ENCODE measurements at places on chromosomes 1 and 21.

DNA sequence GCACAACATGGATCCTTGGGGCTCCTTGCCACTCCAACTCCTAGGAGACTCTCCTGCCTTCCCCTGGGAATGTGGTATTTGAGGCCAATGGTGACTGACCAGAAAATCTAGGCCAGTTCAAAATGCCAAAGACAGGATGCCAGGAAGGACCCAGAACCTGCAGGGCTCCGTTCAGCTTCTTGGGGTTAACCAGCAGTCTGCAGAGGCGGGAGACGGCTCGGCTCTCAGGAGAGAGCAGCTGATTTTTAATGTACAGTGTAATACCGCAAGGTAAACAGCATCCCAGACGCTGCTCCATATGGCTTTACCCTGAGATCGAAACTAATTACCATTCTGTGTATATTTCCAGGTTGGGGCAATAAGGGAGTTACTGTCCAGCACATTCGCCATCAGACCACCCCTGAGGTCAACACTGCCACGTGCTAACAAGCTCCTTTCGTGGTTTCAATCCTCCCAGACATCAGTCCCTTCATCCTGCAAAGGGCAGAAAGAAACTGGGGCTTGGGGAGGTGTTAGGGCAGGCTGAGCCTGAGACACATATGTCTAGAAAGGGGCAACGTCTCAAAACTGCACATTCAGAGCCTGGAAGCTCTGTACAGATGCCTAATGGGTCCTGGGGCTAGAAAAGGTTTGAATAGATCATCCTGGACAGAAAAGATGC, 16.7 kb downstream of the ITPKB start:
- no peak for DNase-seq

DNA sequence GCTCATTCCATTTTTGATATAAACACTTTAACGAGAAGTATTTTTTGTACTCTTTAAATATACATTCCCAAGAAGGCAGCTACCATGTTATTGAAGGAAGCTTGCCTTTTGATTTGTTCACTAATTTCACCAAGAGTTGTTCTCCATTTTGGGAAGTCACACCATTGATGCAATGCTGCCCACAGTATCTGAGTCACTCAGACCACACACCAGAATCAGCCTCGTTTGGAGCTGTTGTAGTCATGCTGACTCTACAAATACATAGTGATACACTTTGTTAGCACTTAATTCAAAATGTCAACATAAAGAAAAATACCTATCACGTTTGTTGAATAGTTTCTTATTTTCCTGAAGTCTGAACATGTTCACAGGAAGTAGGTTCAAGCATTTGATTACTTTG, 78.7 kb downstream of the PAPPA2 start:
- DNase-seq: peak; percentile 59

DNA sequence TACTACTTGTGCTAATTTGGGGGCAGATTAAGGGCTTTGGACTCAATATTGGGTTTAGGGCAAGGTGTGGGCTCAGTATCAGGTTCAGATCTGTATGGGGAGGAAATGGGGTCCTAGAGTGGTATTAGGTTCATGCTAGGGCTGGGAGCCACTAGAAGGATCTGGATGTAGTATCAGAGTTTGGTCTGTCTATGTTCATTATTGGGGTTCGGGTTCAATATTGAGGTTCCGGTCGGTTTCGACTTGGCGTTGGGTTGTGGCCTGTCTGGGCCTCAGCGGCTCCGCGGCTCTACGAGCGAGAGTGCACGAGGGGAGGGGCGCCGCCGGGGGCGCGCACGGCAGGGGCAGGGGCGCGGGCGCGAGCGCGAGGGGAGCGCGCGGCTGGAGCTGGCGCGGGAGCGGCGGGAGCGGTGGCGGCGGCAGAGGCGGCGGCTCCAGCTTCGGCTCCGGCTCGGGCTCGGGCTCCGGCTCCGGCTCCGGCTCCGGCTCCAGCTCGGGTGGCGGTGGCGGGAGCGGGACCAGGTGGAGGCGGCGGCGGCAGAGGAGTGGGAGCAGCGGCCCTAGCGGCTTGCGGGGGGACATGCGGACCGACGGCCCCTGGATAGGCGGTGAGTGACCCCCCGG, at the start of gene PTPRF:
PTPRF (plus strand) TSS at position 401 of the 624 bp plus-strand sequence. CDS start 14,193 bp downstream, outside the sequence.
- DNase-seq: peak; percentile 21

DNA sequence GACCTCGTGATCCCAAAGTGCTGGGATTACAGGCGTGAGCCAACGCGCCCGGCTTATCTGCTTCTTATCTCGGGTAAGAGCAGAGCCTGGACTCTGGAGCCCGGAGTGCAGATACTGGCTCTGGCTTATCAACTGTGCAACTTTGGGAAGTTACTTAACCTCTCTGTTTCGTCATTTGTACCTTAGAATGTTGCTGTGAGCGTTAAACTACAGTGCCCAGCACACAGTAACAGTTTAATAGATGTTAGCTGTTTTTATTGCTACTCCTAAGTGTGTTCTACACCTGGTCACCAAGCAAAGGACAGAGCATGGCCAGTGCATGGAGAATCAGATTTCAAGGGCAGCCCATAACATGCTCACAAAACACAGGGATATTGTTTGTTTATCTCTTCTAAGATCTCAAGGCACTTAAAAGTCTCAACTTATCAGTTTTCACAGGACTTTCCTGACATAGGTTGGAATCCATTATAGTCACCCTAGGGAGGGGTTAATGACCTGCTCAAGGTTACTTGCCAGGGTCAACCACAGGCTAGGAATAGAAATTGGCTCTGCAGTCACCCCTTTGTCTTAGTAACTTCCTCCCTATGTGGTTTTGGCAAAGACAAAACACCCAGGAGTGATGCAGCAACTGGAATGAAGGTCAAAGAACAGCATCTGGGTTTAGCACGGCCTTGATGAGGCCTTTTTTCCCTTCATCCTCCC, 22.5 kb upstream of the SRP9 start:
- DNase-seq: peak; percentile 81

- no peak for DNase-seq
Measured at GRCh38 chr21:39142972-39143371, 40.3 kb downstream of the PSMG1 start.

DNA sequence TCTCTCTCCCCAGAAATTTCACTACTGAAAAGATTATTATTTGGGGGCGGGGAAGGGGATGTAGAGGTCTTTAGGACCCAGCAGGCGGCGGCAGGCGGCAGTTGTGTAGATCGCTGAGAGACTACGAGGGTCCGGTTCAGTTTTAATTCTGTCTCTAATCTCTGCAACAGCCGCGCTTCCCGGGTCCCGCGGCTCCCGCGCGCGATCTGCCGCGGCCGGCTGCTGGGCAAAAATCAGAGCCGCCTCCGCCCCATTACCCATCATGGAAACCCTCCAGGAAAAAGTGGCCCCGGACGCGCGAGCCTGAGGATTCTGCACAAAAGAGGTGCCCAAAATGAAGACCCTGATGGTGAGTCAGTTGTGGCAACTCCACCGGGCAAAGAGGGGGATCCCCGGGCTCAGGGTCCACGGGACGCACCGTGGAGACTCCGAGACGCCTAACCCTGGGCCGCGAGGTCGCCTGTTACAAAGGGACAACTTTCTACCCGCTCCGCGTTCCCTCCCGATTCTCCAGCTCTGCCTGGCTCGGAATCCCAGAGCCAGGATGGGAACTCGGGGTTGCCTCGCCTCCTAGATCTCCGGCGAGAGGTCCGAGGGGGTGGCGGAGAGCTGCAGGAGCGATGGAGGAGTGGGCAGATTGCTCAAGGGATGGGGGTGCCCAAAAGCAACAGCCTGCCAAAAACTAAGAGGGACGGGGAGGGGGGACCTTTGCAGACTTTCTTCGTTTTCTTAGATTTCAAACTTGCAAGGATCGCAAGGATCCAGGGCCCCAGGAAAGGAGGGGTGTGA, at the start of gene ST6GALNAC5:
ST6GALNAC5 (plus strand) TSS at position 139 of the 789 bp plus-strand sequence.
- no peak for DNase-seq

- peak; percentile 74 for DNase-seq
Measured at GRCh38 chr21:36323032-36323431, 3.0 kb downstream of the MORC3 start.

DNA sequence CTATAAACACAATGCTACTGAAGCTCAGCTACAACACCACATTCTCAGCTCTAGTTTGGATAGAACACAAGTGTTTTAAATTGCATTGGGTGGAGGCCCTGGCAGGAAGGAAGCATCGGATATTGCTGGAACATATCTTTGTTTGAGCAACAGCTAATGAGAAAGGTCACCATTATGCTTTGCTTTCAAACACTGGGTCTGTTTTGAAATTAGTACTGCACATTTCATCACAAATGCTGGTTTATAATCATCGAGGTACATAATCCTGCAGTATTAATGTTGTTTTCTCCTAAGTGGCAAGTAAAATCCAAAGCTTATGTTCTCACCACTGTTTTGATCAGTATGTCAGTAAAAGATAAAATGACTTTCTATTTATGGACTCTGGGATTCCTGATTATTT, 61.5 kb upstream of the ARHGAP29 start:
- no peak for DNase-seq

GRCh38 chr1:32219022-32219421, 3.1 kb downstream of the TMEM234 start:
- DNase-seq: no peak

DNA sequence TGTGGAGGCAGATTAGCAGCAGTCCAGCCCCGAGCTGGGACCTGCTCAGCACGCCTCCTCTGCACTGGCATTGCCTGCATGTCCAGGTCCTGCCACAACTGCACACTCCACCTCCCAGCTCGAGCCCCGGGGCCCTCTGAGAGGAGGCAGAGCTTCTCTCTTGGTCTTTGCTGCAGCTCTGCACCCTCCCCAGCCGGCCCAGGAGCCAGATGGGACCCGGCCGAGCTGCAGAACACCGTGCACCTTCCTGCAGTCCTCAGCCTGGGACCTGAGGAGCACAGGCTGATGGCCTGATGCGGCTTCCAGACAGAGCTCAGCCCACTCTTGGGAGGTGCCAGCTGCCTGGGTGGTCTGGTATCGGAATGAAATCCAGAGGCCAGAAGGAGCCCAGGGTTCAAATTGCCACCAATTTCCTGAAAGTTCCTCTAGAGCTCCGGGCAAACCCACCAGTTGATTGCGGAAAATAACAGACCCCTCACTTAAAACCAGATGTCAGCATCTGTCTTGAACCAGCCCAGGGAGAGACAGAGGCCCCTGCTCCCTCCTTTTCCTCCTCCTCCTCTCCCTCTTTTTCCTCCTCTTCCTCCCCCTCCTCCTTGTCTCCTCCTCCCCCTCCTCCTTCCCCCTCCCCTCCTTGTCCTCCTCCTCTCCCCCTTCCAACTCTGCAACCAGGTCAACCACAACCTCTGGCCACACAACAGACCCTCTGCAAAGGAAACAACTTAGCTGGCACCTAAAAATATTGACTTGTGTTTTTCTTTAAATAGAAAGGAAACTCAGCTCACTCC, 10.6 kb upstream of the SPSB1 start:
- DNase-seq: no peak

DNA sequence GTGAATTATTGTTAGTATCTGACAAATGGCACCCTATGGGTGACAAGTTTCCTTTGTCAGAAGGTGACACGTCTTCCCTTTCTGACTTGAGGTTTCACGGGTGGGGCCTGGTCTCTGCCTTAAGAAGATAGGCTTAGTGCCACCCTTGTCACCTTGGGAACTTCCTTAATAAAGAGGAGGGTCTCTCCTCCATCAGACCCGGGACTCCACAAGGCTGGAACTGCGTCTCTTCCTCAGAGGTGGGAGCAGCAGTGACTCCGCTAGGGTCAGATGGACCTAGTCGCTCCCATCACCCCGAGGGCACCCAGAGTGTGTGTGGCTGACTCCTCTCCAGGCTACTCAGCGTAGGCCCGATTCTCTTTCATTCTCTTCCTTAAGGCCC, 774 bp upstream of the WDTC1 start:
- DNase-seq: peak; percentile 36

- peak; percentile 99 for DNase-seq
Measured at GRCh38 chr1:54052934-54053744, at the start of the genes TCEANC2 and TMEM59. TCEANC2 (plus strand) TSS chr1:54053608; CDS start chr1:54054423, 815 bp downstream. TMEM59 (minus strand) TSS chr1:54053204; CDS start chr1:54053188, 16 bp downstream.

DNA sequence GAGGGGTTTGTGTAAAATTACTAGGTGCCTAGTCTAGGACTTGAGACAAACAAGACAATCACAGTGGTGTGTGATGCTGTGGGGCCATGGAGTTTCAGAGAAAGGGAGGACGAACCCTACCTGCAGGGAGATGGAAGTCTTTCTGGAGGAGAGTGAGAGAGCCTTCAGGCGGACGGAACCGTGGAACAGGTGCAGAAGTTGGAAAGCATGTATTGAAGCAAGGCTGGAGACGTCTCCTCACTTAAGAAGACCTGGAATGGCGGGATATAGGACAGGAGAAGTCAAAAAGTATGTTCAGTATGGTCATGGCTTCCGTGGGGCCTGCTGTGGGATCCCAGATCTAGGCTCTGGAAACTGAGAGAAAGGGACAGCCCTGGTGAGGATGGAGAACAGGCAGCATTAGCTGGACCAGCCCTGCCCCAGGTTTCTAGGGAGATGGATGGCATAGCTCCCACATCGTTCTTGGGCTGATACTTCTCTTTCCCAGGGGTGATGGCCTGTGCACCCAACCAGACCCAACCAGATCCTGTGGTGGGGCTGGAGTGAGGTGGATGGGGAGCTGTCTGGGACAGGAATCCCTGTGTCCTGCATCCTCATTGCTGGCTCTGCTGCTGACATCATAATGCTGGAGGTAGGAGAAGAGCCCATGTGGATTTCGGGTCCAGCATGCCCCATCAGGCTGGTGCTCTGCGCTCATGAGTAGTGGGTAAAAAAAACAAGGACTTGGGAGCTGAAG, 15.0 kb upstream of the LRP8 start:
- DNase-seq: no peak

DNA sequence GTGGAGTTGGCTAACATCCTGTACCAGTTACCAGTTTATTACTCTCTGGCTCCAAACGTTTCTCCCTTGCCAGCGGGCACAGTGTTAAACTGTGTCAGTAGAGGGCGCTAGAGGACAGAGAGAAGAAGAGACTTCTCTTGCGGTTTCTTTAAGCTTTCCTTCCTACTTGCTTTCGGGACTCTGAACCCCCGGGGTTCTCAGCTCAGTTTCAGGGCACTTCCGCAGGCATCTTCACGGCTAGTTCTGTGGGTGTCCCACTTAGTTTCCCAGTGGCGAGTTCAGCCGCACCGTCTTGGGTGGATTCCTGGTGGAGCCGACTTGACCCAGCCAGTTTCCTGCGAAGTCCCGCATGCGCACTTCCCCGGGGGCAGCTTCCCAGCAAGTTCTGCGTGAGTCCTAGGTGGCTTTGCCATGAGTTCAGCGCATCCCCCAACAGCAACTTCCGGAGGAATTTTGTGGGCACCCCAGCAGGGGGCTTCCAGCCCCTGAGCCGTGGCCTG, 37.9 kb upstream of the BTG2 start:
- DNase-seq: peak; percentile 89

DNA sequence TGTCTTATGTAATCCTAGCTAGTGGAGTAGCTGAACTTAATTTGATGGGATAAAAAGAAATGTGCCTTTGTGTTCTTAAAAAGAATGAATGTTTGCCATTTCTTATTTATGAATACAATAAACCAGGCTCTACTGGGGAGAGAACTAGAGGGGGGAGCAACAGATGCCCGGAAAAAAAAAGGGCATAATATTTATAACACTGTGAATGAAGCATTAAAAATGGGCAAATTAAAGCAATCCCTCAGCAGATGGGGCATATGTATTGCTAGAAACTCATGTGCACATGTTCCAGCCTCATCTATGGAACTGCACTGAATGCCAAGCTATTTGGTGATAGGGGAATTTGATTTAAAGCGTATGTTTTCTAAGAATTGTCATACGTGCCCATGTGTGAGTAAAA, 42.3 kb upstream of the KCNJ6 start:
- DNase-seq: no peak

GRCh38 chr1:164641353-164641730, 82.4 kb downstream of the PBX1 start:
- no peak for DNase-seq

- DNase-seq: peak; percentile 28
Measured at GRCh38 chr1:245604979-245605378, 450.2 kb downstream of the KIF26B start.

- no peak for DNase-seq
Measured at GRCh38 chr21:15367061-15367626, 302.3 kb upstream of the NRIP1 start.

- DNase-seq: no peak
Measured at GRCh38 chr1:9229549-9229948, 5.0 kb upstream of the H6PD start.

Data from NB4 (cell line).